Activated CD8-positive, alpha-beta memory T cell treated with anti-CD3 and anti-CD28 coated beads for 1 hour (primary cell): ENCODE measurements at places on chromosomes 13 and 19.

- no peak for DNase-seq
Measured at GRCh38 chr13:114100446-114101357, 31.7 kb downstream of the RASA3 start.

- no peak for DNase-seq
Measured at GRCh38 chr13:99572131-99572530, 70.9 kb downstream of the TM9SF2 start.

- DNase-seq, result no peak
Measured at GRCh38 chr13:36915896-36916640, 4.0 kb downstream of the SMAD9 start.

GRCh38 chr19:45553464-45553863, 31.1 kb downstream of the OPA3 start:
- DNase-seq, result no peak

- DNase-seq, result no peak
Measured at GRCh38 chr13:53276265-53276664, 247.7 kb downstream of the OLFM4 start.

DNA sequence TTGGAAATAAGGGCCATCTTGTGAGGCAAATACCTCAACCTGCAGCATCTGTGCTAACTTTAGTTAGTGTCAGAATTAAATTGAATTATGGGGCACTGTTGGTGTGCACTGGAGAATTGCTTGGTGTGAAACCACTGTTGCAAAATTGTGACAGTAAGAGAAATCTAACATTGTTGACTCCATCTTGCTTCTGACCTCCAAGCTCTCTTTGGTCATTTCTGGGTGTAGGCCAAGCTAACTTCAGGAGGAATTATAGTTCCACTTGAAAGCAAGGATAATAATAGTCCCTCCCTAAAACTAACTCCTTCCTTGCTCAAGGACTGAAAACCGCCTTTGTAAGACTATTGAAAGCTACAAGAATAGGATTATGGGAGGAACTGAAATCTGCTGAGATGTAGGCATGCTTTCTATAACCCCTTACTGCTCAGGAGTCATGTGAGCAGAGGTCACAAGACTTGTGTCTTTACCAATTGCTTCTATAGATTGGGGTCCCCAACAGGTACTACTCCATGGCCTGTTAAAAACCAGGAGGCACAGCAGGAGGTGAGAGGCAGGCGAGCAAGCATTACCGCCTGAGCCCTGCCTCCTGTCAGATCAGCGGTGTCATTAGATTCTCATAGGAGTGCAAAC, 24.9 kb upstream of the GAS6 start:
- no peak for DNase-seq

DNA sequence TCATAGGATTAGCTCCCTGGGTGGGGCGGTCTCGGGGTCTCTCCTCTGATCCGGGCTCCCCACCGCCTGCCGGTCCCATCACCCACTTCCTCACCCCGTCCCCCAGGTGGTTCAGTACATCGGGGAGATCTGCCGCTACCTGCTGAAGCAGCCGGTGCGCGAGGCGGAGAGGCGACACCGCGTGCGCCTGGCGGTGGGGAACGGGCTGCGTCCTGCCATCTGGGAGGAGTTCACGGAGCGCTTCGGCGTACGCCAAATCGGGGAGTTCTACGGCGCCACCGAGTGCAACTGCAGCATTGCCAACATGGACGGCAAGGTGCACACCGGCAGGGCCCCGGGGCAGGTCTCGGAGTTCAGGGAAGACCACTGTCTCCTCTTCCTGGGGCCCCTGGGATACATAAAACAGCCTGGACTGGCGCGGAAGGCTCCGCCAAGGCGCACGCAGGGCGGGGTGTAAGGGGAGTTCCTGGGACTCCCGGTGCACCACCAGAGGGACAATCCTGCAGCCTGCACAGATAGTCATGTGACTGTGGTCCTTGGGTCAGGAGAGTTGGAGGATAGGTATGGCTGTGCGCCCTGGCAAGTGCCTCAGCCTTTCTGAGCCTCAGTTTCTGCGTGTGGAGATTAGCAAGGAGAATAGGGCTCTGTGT, 14.2 kb upstream of the PGLS start:
- DNase-seq, result no peak

DNA sequence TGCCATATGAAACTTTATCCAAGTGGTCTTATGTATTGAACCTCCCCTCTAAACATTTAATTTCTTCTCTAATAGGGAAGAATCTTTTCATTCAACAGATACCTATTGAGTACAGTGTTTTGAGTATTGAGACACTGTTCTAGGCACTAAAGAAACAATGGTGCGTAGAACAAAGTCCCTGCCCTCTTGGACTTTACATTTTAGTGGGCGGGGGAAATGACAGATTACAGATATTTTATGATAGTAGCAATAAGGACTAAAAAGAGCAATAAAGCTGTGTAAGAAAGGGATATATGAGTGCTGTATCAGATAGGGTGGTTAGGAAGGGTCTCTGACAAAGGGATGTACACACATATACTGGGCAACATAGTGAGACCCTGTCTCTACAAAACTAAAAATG, 5.4 kb downstream of the NUDT15 start:
- DNase-seq, result no peak

- no peak for DNase-seq
Measured at GRCh38 chr19:54209811-54210494, 9.3 kb downstream of the RPS9 start.

DNA sequence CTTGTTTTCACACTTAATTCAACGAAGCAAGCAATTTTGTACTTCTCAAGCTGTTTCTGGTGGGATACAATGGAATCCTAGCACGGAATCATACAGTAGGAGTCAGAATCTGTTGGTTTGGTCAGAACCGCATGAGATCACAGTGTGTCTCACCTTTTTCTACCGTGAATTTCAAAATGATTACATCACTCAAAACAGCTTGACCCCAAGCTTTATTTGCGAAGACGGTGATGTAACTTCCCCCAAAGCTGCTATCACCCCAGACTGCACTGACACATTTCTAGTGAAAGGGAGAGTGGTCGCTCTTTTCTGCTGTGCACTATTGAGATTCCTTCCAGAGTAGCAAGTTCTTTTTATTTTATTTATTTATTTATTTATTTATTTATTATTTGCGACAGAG, 9.6 kb downstream of the C19orf18 start:
- no peak for DNase-seq

GRCh38 chr13:67934617-67935330, 704.6 kb upstream of the PCDH9 start:
- DNase-seq, result no peak

GRCh38 chr13:24610956-24611355, 69.3 kb upstream of the ATP12A start:
- no peak for DNase-seq

DNA sequence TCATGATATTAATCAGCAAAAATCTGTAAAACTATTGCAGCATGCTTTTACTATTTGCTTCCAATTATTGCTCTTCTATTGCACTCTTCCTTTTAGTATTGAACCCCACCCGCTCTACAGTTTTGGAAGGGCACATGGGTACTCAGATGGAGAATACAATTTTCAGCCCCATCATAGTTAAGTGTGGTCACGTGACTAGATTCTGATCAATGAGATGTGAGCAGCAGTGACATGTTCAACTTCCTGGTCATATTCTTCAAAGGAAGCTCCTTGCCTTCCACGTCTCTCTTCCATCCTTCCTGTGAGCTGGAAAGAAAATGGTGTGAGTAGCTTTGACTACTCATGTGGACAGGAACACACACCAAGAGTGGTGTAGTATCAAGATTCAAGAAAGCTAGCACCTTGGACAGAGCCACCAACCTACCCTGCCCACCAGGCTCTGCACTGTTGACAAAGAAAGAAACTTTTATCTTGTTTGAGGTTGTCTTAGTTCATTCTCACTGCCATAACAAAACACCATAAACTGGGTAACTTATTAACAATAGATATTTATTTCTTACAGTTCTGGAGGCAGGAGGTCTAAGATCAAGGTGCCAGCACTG, 3.8 kb upstream of the FGF14 start:
- DNase-seq, result no peak

DNA sequence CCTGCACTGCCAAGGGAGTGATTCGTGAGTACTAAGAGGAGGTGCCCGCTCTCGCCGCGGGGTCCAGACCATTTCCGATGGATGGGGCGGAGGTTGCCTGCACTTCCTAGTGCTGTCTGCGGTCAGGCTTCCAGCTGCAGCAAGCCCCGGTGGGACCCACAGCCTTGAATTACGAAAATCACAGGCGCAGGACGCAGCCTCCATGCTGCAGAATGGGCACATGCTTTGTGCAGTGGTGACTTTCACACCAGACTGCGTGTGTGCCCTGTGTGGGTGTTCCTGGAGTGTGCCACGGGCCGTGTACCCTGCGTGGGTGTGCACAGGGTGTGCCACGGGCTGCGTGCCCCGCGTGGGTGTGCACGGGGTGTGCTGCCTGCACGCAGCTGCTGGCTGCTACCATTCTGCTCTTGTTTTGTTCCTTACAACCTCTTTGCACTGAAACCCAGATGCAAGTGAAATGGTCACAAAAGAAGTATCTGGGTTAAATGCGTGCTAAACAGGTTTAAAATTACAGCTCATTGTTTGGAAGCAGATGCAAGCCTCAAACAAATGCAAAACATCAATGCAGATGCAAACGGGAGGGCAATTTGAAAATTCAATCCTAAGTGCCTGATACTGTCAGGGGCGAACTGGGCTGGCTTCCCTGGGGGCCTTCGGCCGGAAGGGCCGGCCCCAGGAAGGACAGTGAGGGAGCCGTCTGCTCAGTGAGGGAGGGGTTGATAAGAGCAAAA, 221.2 kb upstream of the SOX1 start:
- DNase-seq, result no peak

DNA sequence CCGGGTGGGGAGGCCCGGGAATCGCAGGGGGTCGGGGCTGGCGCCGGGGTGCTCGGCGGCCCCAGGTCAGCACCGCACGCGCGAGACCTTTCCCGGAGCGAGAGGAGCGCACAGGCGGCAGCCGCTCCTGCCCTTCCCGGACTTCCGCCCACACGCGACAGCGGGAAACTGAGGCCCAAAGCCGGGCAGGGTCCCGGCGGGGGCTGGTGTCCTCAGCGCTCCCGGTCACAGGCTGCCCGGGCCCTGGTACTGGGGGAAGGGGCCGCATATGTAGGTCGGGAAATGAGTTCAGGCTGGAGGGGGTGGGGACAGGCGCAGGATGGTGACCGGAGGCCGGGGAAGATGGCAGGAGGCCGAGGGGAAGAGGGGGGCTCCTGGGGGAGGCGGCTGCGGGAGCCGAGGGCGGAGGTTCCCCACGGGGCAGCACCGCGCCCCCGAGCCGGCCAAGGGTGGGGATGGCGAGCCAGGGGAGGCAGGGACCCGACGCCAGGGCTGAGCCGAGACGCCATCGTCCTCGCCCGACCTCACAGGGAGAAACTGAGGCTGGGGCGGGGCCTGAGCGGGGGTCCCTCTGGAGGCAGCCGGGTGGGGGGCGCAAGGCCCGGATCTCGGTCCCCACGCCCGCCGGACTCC, 662 bp downstream of the CBARP start:
- DNase-seq, result no peak

DNA sequence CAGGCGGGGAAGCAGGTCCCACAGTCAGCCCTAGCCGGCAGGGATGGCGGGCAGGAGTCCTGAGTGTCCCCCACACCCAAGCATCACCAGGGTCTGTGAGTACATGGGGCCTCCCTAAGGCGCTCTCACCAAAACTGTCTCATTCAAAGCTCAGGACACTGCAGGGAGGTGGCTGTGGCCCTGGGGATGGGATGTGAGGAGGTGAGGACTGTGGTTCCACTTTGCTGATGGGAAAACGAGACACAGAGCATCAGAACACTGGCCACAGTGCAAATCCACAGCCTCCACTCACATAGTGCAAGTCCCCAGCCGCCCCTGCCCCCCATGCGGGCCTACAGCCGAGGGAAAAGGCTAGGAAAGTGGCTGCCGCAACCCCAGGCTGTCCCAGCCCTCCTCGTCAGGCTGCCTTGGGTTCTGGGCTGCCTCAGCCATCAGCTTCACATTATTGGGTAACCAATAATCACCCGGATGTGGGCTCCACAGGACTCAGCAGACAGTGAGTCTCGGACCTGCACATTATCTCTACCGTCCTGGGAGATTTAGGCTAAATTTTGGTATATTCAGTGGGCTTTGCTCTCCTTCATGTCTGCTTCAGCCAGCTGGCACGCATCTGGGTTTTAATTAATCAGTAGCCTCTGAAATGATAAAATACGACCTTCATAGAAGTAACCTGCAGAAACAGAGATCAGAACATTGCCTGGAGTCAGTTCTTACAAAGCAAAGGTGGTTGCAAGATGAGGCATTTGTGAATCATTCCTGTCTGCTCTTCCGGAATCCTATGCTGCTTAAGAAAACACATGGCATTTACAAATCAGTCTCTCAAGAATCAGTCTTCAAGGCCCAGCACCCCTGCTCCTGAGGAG, 77.0 kb downstream of the SOX1 start:
- DNase-seq, result no peak

GRCh38 chr19:20481736-20482135, 83.8 kb downstream of the ZNF737 start:
- DNase-seq, result no peak

GRCh38 chr13:72246396-72246795, 379.4 kb upstream of the DACH1 start:
- DNase-seq, result no peak

GRCh38 chr19:15404780-15405211, 14.0 kb downstream of the AKAP8L start:
- DNase-seq, result no peak

DNA sequence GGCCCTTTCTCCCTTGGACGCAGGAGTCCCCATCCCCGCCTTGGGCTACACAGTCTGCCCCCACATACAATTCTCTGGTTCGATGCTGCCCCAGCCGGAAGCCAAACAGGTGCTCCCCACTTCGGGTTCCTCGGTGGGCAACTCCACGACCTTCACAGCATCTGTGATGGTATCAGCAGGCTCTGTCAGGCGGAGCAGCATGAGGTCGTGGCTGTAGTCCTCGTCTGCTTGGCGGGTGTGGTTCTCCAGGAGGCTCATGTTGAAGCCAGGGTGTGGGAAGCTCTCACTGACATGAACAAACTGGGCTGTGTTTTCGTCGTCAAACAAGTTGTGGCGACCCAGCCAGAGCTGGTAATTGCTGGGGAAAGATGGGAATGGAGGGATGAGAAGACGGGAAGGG, 3.5 kb downstream of the KLK1 start:
- DNase-seq, result no peak

DNA sequence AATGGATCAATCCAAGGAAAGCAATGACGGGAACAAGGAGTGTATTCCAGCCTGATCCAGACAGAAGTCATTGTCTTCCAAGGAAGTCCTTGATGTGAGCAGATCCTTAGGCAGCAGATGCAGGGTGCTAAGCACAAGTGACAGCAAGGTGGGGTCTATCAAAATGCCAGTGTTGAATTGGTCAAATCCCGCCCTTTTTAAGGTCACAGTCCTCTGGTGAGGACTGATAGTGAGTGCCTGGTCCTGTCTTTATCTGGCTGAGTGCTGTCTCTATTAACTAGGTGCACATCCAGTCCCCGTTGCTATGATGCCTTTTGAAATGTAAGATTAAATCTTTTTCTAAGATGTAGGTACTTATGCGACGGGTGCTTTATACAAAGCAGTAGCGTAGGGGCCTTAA, 1.3 kb upstream of the LAMP1 start:
- no peak for DNase-seq

DNA sequence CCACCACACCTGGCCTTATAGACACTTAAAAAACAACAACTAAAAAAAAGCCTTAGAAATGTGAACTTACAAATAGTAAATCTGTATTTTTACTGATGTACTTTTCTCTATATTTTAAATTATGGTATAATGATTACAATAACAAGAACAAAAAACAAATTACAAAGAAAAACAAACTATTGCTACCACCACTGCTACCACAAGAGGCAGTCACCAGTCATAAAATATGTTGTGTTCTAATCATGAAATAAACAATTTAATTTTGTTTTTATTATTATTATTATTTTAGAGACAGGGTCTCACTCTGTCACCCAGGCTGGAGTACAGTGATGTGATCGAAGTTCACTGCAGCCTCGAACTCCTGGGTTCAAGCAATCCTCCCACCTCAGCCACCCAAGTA, 72.2 kb downstream of the DIAPH3 start:
- DNase-seq, result no peak

- DNase-seq, result no peak
Measured at GRCh38 chr19:45103156-45103507, 10.2 kb downstream of the PPP1R37 start.
